ENCODE measurements at places on chromosomes 1 and 21.
A peak's percentile ranks its signal among the peaks of the same experiment; 100 is the strongest.

DNA sequence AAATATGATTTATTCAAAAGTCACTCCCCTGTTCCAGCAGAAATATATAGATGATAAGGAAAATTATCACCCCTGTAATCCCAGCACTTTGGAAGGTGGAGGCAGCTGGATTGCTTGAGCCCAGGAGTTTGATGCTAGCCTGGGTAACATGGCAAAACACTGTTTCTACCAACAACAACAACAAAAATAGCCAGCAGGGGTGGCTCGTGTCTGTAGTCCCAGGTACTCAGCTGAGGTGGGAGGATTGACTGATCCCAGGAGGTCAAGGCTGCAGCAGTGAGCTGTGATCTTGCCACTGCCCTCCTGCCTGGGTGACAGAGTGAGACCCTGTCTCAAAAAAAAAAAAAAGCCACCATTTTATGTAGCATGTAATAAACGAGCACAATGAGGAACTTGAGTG is 1546.5 kb downstream of the NCAM2 start:
- DNase-seq = no peak

DNA sequence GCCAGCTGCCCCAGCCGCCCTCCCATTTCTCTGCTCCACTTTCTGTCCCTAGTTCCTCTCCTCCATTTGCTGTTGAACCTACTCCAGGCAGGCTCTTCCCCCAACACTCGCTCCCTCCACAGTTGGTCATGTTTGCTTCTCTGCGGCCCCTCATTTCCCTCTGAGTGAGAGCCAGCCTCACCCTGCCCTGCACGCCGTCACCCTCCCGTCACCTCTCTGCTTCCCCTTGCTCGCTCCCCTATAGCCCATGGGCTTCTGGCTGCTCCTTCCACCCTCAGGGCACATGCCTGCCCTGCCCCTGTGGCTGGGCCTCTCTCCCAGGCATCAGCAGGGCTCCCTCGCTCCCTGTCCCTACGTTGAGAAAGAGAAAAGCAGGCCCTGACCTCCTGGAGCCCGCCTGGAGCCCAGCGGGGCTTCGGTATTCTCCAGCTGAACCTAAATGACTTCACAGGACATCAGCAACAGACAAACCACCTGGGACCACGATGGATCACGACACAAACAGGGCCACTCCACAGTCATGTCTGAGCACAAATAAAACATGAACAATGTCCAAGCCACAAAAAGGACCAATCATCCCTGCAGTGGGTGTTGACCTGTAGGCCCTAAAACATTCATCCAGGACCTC is 13.3 kb upstream of the THEMIS2 start:
- DNase-seq = no peak

GRCh38 chr1:59688976-59689375 is 125.8 kb upstream of the HOOK1 start:
- DNase-seq = no peak

GRCh38 chr1:150385537-150386445 is 21.8 kb downstream of the RPRD2 start:
- no peak for DNase-seq

DNA sequence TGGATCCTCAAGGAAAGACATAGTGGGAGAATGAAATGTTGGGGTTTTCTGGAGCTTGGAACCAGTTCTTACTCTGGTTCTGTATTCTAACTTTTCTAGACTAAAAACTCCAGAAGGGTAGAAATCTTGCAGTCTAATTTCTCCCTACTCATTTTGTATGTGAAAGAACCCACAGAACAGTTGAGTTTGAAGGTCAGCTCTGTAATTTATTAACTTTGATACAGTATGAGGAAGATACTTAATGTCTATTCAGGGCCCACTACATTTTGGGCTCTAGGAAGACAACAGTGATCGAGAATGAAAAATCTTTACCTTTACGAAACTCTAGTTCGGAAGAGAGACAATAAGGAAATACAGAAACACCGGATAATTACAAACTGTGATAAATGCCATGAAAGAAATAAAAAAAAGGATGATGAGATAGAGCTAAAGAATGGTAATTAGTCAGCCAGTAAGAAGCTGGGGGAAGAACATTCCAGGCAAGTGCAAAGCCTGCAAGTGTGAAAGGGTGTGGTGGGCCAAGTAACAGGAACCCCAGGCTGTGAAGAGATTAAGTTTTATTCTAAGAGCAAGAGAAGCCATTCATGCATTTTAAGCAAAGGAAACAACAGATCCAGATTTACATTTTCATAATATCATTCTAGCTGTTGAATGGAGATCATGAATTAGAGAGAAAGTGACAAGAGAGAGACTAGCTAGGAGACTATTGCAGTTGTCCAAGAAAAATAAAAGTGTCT is 159.9 kb upstream of the HMCN1 start:
- DNase-seq = no peak

DNA sequence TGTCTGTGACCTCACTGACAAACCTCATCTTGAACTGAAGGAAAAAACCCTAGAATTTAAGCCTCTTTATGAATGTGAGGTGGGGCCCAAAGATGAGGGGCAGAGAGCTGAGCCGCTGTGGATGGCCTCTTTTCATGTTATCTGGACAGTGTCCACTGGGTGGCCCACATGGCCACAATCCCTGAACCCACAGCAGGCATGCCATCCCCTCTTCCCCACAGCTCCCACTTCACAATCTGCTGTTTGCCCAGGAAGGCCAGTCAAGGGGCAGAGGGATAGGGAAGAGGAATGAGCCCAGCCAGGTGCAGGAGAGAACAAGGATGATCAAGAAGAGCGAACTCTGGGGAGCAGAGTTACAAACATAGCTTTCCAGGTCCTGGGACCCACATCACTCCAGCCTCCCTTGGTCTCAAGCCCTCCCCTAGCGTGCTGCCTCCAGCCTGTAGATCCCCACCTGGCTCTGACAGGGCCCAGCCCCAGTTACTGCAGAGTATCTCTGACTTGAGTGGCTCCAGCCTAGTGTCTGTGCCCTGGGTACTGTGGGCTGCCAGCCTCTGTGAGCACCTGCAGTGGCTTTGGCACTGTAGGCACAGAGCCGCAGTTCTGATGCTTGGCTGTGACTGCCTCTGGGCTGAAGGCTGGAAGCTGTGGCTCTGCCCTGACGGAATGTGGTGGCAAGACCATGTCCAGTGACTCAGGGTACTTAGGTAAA is 1.9 kb upstream of the SLFNL1 start:
- DNase-seq = no peak

GRCh38 chr1:21612057-21612456 is 57.1 kb downstream of the RAP1GAP start:
- DNase-seq = no peak

GRCh38 chr1:225834417-225835329 is 24.7 kb downstream of the EPHX1 start:
- DNase-seq = peak; percentile 41

DNA sequence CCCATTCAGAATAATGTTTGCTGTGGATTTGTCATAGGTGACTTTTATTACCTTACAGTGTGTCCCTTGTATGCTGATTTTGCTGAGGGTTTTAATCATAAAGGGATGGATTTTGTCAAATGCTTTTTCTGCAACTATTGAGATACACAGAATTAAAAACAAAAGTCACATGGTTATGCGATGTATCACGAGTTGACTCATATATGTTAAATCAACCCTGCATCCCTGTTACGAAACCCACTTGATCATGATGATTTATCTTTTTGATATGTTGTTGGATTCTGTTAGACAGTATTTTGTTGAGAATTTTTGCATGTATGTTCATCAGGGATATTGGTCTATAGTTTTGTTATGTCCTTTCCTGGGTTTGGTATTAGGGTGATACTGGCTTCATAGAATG is 10.7 kb upstream of the OR2T34 start:
- no peak for DNase-seq

- DNase-seq = peak; percentile 5
Measured at GRCh38 chr1:214123061-214123784, 135.4 kb downstream of the PROX1 start.

GRCh38 chr1:63703701-63704107 is 70.1 kb upstream of the ROR1 start:
- no peak for DNase-seq

GRCh38 chr21:37871121-37871862 is 45.0 kb downstream of the KCNJ6 start:
- no peak for DNase-seq

DNA sequence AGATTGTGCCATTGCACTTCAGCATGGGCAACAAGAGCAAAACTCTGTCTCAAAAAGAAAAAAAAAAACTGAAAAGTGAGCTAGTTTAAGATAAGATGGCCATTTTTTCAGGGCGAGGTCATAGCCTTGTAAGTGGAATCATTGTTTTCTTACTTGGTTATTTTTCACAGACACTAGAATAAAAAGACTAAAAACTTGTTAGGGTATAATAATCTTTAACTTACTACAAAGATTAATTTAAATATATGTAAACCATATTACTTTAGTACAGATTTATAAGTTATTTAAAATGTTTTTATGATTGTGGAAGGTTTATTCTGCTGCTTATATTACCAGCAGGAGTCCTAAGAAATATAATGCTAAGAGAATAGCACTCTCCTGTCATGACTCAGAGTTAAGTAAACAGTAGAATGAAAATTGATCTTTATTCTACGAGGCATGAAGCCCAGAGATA is 23.5 kb downstream of the ANGPTL1 start:
- DNase-seq = no peak

DNA sequence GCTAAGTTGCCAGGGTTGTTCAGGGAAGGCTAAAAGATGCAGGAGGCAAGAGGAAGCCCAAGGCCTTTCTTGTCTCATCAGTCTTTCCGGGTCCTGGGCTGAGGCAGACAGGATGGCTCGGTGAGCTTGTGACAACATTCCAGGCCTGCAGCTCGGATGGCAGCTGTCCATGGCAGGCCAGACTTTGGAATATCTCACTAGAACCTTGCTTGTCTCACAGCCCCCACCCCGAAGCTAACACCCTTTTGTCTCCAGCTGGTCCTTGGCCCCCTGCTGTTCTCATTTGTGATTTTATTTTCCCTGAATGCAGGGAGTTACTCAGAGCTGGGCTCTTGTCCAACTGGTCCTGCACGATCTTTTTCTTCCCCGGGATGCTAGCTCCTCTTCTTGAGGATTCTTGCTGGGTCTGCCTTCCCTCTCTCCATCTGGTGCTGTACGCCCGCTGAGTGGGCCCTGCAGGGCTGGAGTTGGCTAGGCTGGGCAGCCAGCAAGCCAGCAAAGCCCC is 477.2 kb upstream of the CAMK1G start:
- peak; percentile 89 for DNase-seq

GRCh38 chr1:228048120-228048519 is 34.4 kb upstream of the ARF1 start:
- no peak for DNase-seq

- DNase-seq = no peak
Measured at GRCh38 chr21:29145354-29145782, 14.9 kb downstream of the MAP3K7CL start.

- DNase-seq = no peak
Measured at GRCh38 chr1:178094739-178095645, 1.1 kb downstream of the RASAL2 start.

GRCh38 chr1:7609311-7609994 is 161.6 kb upstream of the VAMP3 start:
- DNase-seq = no peak

GRCh38 chr1:89826594-89826993 is 5.8 kb downstream of the LRRC8D start:
- DNase-seq = no peak
